EH (cell line): ENCODE measurements at places on chromosomes 2 and 18.

- peak; percentile 67 for DNase-seq
Measured at GRCh38 chr2:27212626-27213471, 781 bp upstream of the SLC5A6 start.

GRCh38 chr2:241489733-241490680, 18.4 kb downstream of the STK25 start:
- DNase-seq: peak; percentile 60

DNA sequence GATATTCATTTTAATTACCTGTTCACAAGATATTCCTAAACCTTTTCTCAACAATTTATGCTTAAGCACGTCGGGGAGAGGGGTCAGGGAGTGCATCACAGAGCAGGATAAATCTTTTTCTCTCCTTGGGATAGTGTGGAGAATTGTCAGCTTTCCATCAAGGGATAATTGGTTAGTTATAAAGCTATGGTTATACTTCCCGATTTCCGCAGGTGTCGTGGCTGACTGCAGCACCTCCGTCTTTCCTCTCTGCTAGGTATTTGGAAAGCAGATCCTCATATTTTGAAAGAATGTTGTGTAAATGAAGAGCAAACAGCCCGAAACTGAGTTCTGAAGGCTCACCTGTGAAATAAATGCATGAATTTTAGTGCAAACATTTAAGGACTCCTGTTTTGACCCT, 778 bp downstream of the DYNC2LI1 start:
- no peak for DNase-seq

DNA sequence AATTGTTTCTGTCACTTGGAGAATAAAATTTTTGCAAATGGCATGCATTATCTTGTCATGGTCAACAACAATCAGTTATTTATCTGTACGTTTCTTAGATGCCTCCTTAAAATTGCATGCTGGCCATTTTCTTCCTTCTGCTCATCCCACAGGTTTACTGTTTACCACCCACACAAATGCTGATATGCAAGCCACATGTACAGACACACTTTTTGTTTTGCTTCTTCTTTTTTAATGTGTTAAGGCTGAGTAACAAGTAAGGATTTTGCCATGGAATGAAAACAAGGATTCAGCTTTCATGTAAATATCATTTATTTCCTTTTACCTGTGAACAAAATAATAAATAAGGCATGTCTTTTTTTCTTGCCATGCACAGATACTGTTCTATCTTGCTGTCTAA, 1077.1 kb upstream of the ZEB2 start:
- DNase-seq: no peak

DNA sequence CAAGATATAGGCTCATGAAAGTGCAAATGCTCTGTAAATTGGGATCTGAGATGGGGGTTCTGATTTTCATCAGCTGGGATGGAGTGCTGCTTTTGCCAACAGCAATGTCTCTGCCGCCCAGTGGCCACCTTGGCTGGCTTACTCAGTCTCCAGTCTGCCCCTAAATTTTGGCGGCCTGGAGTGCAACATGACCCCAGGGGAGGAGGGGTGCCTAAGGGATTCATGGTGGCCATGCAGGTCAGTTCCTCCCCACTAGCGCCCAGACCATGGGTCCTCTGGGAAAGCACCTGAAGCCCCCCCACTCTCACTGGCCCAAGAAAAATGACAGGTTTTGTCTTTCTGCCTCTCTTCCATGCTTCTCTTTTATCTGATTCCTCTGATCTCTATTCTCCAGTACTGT, 45.0 kb downstream of the SLC4A3 start:
- no peak for DNase-seq

- peak; percentile 35 for DNase-seq
Measured at GRCh38 chr2:47833516-47833968, 50.6 kb downstream of the MSH6 start.

DNA sequence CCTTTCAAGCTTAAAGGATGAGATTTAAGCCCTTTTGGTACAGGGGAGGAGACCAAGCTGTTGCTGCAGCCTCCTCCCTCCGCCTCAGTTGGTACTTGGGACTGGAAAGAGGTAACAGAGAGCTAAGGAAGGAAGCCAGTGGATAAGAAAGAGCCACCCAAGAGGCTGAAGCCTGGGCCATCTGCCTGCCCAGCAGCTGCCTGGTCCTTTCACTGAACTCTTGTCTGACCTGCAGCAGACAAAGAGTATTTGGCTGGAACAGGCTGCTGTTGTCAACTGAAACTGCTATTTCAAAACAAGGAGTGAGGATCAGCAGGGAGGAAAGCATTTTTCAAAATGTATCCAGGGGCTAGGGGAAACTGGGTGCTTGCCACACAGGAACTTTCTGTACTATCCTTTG, 30.3 kb downstream of the TNS1 start:
- no peak for DNase-seq

DNA sequence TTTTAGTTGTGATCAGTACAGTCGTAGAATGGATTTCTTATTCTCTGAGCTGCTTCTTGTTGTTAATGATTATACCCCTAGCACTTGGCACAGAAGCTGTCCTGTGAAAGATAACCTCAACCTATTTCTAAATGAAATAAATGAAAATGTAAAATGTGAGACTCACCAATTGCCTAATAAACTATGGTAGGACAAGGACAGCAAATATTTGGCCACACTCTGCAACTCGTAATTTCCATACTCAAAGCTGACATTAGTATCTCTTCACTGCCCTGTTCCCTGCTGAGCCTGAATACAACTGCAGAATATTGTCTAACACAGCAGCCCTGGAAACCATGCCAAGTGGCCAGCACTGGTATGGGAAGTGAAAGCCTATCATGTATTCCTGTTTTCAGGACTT, 34.5 kb downstream of the TMEM182 start:
- no peak for DNase-seq

- no peak for DNase-seq
Measured at GRCh38 chr2:24509425-24509824, 18.4 kb downstream of the NCOA1 start.
